ENCODE measurements at places on chromosomes 12 and 14.

DNA sequence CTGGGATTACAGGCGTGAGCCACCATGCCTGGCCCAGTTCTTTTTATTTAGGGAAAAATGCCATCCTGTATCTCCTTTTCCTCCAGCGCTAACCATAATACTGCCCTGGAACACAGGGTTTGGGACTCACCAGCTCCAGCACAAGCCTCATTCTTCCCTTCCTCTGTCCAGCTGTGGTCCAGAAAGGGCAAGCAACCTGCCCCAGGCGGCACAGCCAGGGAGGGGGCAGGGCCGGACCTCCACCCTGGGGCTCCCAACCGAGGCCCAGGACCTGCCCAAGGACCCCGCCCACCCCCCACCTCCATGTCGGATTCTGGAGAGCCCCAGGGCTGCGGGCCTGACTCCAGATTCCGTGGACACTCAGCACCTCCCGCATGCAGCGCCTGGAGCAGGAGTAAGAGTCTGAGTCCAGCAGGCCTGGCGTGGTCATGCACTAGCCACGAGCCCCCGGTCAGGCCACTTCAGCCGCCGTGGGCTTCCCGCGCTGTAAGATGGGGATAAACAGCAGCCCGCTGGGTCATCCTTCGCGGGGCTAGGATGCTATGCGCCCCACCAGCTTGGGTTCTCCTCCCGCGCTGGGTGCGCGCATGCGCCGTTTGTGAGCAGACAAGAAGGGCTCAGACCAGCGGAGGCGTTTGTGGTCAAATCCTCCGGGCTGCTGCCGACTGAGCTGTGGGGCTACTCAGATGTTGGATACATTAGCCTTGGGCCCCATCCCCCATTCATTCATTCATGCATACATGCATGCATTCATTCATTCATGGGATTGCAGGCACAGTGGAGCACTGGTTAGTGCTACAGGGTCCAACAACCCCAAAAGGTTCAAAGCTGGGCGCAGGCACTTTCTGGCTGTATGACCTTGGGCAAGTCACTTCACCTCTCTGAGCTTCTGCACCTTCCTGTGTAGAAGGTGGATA lies 16.3 kb downstream of the TMEM119 start:
- DNase-seq, result no peak

DNA sequence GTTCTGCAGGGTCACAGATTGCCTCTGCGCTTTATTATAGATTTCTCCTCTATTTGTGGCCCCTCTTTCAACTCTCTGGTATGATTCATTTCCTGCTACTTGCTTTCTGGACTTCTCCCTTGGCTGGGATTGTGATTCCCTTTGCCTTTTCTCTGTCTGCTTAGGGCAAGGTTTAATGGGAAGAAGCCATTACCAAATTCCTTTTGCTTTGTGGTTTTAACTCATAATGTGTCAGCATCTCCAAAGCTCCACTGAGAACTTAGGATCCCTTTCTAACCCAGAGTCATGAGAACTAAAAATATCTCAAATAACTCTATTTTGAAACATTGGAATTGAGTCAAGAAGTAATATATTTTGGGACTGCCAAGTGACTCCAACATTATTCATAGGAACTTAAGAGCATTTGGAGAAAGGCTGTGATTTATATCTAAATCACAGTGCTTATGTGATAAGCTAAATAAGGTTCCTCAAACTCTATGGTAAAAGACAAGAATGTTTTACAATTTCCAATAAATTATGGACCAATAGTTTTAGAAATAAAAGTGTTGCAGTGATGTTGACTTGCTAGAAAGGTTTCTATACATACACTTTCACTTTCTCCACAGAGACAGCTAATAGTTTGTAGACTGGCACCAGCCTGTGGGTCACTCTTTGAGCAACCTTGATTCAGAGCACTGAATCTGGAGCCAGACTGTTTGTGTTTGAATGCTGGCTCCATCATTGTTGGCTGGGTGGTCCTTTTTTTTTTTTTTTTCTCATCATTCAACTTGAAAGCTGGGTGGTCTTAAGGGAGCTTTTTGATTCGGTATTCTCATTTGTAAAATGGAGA lies 93.9 kb downstream of the DACT1 start:
- DNase-seq, result no peak

DNA sequence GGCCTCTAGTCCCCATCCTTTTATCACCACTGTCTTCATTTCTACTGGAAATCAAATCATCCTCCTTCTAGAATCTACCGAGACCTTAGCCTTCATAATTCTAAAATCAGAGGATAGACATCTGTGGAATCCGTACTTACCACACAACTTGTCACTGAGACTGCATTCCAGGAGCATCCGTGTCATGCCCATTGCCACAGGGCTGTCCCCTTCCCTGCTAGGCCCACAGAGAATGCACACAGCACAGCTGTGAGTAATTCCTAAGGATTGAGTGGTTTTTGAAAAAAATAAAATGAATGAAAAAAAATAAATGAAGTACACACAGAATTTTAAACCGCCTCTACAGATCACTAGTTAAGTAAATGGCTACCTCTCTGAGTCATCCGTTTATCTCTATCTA lies 21.0 kb upstream of the MAGOHB start:
- DNase-seq, result no peak

DNA sequence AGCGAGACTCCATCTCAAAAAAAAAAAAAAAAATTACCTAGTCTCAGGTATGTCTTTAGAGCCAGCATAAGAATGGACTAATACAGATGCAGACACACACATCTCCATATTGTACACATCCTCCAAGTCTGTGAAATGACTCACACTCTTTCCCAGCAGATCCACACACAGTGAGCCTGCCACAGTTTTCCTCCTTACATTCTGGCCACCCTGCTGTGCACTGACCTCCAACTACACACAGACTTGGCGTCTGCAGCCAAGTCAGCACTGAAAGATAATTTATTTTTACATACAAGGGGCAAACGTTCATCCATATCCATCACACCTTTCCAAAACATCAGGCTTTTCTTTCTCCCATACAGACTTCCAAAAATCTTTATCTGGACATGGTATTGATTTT lies 115.9 kb downstream of the SLC25A21 start:
- no peak for DNase-seq

- no peak for DNase-seq
Measured at GRCh38 chr14:57174466-57174865, 94.2 kb downstream of the EXOC5 start.

All from cortex of kidney (tissue), 1 donor.